Activated naive CD4-positive, alpha-beta T cell treated with anti-CD3 and anti-CD28 coated beads, Interleukin-2, amount 50 U/mL, for 72 hours (primary cell): ENCODE measurements at places on chromosomes 11 and 22. TPM values are rescaled to one million over a fixed set of nuclear protein-coding genes. Genes with fewer than 3 reads are reported as not detected.

The MS4A15 gene
- not detected for total RNA-seq

The NCF4 gene
- total RNA-seq: 2.9 TPM

The FKBP2 gene
- 36.0 TPM for total RNA-seq

The NLRP6 gene
- 2.5 TPM for total RNA-seq

The CALCB gene
- total RNA-seq: 3.6 TPM

The APOBEC3G gene
- total RNA-seq: 48.3 TPM

The BATF2 gene
- total RNA-seq: not detected

The POLA2 gene
- 69.9 TPM for total RNA-seq

The BBS1 gene
- 17.5 TPM for total RNA-seq

The L3MBTL2 gene
- total RNA-seq: 34.4 TPM

The MYEOV gene
- not detected for total RNA-seq

The ADAMTS8 gene
- total RNA-seq: not detected

The FAM76B gene
- total RNA-seq: 51.2 TPM

The BRSK2 gene
- total RNA-seq: 0.45 TPM

The ANGPTL5 gene
- total RNA-seq: not detected

The PKDREJ gene
- total RNA-seq: not detected

The OPCML gene
- total RNA-seq: not detected

The JHY gene
- 1.5 TPM for total RNA-seq
